GM23248 (cell line): ENCODE measurements at places on chromosomes 11 and 22.

DNA sequence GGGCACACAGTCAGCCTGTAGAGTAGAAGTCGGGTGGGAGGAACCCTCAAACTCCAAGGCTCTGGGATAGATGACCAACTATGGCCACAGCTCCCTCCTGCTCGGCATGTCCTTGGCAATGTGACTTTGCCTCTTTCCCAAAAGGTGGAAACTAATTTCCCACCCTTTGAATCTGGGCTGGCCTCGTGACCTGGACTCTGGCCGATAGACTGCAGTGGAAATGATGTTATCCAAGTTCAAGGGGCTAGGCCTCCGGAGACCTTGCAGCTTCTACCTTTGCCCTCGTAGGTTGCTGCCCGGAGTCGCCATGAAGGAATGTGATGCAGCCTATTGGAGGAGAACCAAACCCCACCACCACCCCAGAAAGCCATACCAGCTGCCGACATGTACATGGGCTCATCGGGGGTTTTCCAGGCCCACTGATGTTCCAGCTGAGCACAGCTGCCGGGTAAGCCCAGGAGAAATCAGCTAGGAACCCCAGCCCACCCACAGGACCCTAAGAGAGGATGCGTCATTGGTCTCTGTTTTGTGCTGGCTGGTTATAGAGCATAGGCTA, 30.4 kb downstream of the KCNJ4 start:
- no peak for DNase-seq

- DNase-seq, result peak; percentile 20
These were observed 6.0 kb downstream of the PKNOX2 start for GRCh38 chr11:125170510-125171031.

DNA sequence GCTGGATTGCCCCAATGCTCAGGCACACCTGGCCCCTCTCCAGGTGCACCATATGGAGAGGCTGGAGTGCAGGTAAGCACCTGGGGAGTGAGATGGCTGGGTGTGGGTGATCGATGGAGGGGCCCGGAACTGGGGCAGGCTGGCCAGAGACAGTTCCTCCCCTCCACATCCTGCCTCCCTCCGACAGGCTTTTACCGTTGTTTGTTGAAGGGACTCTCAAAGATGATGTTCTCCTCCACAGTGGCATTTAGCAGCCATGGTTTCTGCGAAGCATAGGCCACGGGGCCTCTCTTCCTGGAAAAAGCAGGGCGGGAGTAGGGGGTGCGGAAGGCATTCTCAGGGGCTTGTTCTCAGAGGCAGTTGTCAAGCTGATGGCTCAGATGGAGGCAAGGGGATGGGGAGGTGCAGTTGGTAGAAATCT, 25.9 kb upstream of the KCNJ11 start:
- no peak for DNase-seq

GRCh38 chr11:128693416-128693712, 508 bp upstream of the FLI1 start:
- DNase-seq, result no peak

GRCh38 chr11:96841792-96842191, 452.0 kb downstream of the JRKL start:
- DNase-seq, result peak; percentile 2

- no peak for DNase-seq
These were observed 11.9 kb downstream of the CTR9 start for GRCh38 chr11:10762913-10763421.

DNA sequence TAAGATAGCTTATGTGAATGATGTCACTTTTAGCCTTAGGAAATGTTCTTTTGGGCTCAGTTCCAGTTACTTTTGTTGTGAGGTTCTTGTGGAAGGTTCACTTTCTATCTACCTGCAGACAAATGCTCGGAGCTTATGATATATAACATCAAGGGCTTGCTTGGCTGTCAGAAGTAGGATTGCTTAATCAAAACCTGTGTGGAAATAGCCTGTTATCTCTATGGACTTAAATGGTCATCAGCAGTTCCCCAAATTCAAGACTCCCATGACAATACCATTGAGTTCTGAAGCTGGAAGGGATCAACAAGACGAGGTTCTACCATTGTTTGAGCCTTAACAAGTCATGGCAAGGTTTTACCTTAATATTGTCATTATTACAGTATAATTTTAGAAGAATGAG, 43.8 kb downstream of the FLI1 start:
- DNase-seq, result no peak

DNA sequence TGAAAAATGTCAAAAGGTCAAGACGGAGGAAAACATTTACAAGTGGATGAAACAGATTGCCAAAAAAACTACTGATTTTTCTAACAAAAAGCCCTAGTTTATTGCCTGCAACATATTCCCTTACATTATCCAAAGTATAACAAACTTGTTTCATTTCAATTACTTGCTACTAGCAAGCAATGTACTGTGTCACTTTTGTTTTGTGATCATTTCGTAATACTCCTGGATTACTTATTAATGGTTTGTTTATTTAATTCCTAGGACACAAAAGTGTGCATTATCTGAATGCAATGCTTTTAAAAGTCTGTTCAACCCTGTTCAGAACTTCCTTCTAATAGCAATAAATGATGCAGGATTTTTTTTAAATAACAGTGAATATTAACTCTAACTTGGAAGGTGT, 50.9 kb downstream of the CCDC34 start:
- peak; percentile 28 for DNase-seq

- DNase-seq, result no peak
These were observed 9.2 kb downstream of the SCUBE1 start for GRCh38 chr22:43333978-43334377.

DNA sequence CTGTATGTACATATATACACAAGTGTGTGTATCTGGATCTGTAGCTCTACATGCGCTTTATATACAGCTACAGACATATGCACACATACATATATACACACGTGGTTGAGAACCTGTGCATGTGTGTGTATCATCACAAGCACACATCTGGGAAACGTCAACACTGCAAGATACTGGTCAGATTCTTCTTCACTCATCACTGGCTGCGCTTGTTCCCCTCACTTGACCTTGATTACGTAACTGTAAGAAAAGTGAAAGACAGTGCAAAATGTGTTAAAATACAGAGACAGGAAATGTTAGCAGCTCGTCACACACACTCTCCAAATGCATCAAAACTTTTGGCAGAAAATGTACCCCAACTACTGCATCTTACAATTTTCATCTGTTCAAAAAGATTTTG, 51.9 kb upstream of the MN1 start:
- peak; percentile 63 for DNase-seq

DNA sequence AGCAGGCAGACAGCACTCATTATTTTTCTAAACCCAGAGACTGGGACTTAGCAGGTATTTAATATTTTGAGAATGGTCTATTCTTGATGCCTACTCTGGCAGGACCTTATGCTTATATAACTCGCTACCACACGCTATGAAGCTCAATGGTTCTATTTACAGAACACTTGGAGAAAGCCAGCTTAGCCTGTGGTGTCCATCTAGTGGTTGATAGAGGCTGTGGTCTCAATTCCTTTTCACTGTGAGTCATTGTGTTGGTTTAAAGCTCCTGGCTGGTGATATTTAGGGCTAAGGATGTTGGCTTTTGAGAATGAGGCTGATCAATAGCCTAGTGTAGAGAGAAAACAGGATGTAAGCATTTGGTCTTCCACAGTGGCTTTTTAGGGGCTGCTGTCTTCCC, 206.4 kb downstream of the DBX1 start:
- peak; percentile 84 for DNase-seq

DNA sequence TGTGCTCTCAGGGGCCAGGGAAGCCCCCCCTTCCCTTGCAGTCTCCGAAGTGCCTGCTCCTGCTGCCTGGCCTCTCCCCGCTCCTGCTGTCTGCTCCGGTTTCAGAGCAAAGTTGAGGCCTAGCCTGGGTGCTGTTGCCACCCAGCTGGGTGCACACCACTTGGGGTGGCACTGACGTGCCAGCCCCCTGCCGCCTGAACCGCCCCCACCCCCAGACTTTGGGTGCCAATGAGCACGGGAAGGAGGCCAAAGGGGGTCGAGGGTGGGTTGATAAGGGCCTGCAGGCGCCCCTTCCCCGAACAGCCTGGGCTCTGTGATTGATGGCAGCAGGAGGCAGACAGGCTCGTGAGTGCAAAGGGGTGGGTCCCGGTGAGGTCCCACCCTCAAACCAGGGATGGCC, 48.2 kb downstream of the EMSY start:
- no peak for DNase-seq

- peak; percentile 92 for DNase-seq
These were observed 83.6 kb downstream of the PIWIL4 start for GRCh38 chr11:94650756-94651155.

DNA sequence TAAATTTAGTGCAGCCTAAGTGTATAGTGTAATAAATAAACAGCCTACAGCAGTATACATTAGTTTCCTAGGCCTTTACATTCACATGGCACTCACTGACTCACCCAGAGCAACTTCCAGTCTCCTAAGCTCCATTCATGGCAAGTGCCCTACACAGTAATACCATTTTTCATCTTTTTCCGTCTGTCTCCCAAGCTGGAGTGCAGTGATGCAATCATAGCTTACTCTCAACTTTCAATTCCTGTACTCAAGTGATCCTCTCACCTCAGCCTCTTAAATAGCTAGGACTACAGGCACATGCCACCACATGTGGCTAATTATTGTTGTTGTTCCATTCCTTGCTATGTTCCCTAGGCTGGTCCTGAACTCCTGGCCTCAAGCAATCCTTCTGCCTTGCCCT, 54.4 kb downstream of the FCHSD2 start:
- DNase-seq, result no peak

- DNase-seq, result peak; percentile 83
These were observed 11.7 kb downstream of the MIAT start for GRCh38 chr22:26669060-26669481.

DNA sequence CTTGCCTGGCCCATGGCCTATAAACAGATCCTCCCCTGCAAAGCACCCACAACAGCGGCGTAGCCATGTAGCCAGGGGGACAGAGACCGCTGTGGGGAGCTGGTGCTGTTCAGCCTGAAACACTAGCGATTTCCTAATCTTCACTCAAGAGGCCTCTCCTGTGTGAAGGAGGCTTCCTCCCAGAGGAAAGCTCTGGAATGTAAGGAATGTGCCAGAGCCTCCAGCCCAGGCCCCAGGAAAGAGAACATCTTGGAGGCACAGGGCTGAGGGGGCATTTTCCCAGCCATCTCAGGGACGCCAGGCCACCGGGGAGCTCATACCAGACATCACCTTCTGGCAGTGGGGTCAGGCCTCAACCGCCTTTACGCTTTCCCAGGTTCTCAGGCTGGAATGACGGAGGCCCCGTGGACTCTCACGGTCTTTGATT, 24.0 kb downstream of the MIAT start:
- DNase-seq, result peak; percentile 35

- peak; percentile 6 for DNase-seq
These were observed 40.7 kb upstream of the XBP1 start for GRCh38 chr22:28841111-28841510.

- no peak for DNase-seq
These were observed 101.4 kb upstream of the MTNR1B start for GRCh38 chr11:92867913-92868619.

GRCh38 chr11:108916935-108917334, 252.1 kb downstream of the DDX10 start:
- no peak for DNase-seq

DNA sequence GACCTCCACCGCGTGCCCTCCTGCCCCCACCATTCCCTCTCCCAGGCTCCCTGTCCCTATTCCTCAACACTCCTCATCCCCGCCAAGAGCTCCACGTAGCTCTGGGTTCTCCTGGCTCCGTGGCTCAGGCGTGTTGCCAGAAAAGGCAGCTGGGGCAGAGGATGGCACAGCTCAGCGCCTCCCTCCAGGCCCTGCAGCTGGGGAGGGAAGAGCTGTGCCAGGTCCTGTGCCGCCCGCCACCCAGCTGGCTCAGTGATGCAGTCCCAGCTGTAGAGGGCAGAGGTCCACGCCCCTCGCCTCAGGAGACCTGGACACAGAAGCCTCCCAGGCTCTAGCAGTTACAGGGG, 4.2 kb downstream of the ARHGAP1 start:
- DNase-seq, result no peak

GRCh38 chr11:8203414-8203715, 34.5 kb upstream of the RIC3 start:
- no peak for DNase-seq

GRCh38 chr11:116465056-116465455, 307.7 kb downstream of the BUD13 start:
- DNase-seq, result no peak

- peak; percentile 42 for DNase-seq
These were observed 46.2 kb downstream of the DEPDC5 start for GRCh38 chr22:31800065-31800464.

DNA sequence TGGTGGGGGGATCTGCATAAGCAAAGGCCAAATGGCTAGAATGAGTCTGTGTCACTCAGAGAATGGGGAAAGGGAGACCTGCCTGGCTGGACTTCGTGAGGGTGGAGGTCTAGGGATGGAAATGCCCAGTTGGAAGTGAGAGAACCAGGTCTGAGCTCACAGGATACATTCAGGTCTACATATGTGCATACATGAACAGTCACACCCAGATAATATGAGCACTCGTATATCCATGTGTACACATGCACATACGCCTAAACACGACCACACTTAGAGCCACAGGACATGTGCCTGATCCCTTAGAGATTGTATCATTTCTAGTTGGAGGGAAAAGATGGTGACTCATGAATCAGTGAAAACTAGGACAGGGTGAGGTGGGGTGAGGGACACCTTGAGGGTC, 21.1 kb upstream of the RELT start:
- no peak for DNase-seq

DNA sequence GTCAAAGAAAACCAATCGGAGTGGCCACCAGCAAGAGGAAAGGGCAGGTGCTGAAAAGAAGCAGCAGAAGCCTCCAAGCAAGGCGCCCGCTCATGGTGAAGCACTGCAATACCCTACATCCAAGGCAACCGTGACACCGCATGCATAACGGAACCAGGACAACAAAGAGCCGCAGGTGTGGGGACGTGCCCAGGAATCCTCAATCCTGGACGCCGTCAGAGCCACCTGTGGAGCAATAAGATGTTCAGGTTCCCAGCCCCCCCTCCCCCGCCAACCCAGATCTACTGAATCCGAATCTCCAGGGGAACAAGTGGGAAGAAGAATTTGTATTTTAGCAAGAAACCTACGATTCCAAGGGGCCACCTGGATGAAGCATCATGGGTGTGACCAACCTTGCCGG, 70.8 kb downstream of the SHANK2 start:
- DNase-seq, result no peak

- peak; percentile 52 for DNase-seq
These were observed 728 bp downstream of the MMP27 start for GRCh38 chr11:102704841-102705240.

GRCh38 chr11:71086687-71087258, 165.6 kb downstream of the SHANK2 start:
- peak; percentile 42 for DNase-seq

DNA sequence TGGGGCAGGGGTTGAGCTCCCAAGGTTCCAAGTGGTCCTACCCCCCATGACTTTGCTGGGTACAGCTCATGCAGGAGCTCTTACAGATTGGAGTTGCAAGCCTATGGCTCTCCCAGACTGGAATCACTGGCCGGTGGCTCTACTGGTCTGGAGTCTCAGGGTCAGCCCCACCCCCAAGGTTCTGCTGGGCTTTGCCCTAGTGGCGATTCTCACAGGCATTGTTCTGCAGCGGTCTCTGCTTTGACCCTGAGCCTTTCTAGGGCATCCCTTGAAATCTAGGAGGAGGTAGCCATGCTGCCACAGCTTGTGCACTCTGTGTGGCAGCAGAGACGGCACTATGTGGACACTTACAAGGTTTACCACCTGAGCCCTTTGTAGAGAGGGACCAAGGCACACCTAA, 49.3 kb upstream of the HMGXB4 start:
- DNase-seq, result no peak

- DNase-seq, result peak; percentile 88
These were observed 327.3 kb upstream of the PITPNB start for GRCh38 chr22:28246397-28246796.

GRCh38 chr11:75311858-75312288, 39.6 kb downstream of the ARRB1 start:
- DNase-seq, result peak; percentile 68
